DMS 273 treated with DMSO at 0.1 percent for 48 hours (cell line): ENCODE measurements at places on chromosomes 7 and 10.

- no peak for DNase-seq
Measured at GRCh38 chr10:80148166-80148805, 15.8 kb downstream of the PLAC9 start.

DNA sequence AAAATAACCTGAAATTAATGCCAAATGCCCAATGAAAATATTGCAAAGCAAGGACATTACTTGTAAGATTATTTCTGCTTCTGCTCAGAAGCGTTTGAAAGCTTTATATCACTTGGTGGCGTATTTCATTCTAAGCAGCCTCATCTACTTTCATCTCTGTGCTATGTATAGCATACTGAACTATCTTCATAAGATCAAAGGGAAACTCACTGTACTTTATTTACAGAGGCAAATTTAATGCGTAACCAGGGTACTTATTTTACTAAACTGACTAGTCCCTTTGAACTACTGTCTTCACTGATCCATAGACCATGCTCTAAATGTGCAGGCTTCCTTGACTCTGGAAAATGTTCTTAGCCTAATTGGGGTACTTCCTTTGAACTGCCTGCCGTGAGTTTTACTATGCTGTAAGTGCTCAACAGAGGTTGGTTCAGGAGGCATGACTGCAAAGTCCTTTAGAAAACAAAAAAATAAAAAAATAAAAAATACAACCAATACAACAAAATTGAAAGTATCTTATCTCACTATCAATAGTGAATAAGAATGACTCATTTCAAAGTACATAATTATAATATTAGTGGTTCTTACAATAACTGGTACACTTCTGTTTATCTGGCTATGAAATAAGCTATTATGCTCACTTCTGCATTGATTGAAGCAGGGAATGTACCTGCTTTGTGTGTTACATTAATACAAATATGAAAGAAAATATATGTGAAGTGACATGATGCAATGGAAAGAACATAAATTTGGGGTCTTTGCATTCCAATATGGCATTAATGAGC, 41.0 kb upstream of the TSPAN12 start:
- no peak for DNase-seq

DNA sequence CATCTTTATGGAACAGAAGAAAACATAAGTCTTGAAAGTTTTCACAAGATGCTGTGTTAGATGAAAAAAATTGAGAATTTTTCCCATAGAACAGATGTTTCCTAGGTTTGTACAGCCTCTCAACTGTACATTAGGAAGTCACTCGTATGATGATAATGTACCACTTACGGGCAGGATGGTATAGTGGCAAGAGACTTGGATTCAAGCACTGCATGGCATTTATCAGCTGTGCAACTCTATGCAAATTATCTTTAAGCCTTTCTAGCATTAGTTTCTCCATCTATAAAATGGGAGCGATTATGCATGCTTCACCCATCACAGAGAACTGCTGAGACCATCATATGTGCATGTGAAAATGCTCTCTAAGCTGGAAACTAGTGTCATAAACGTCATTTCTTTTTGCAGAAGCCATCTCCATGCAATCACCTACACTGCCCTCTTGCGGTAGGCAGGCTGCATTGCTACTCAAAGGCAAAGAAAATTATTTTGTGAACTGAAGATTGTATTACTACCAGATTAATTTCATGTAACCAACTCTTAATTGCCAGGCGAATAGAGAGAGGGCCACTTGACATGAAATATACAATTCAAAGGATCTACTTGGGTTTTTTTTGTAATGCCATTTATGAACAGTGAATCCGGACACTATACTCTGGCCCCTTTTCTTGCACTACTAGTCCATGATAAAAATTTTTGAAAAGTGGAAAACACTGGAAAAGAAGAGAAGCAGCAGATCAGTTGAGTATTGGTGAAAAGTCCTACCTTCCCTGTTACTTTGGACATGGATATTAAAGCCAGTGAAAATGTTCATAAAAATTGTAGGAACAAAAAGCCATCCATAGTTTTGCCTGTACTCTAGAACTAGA, 102.3 kb downstream of the JAZF1 start:
- peak; percentile 14 for DNase-seq

DNA sequence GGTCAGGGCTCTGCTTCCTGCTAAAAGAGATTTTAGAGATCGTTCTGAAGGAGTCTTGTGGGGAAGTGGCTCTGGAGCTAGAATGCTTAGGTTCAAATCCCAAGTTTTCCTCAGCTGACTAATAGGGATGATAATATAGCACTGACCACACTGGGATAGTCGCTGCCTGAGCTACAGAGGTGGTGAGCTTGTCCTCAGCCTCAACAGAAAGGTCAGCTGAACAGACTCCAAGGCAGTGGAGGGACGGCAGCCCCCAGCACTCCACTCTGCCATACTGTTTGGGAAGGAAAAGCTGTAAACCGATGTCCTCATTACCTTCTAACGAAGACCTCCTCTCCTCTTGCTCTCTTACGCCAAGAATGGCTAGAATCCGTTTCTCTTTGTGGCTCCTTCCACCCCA, 36.2 kb downstream of the KAT6B start:
- no peak for DNase-seq

DNA sequence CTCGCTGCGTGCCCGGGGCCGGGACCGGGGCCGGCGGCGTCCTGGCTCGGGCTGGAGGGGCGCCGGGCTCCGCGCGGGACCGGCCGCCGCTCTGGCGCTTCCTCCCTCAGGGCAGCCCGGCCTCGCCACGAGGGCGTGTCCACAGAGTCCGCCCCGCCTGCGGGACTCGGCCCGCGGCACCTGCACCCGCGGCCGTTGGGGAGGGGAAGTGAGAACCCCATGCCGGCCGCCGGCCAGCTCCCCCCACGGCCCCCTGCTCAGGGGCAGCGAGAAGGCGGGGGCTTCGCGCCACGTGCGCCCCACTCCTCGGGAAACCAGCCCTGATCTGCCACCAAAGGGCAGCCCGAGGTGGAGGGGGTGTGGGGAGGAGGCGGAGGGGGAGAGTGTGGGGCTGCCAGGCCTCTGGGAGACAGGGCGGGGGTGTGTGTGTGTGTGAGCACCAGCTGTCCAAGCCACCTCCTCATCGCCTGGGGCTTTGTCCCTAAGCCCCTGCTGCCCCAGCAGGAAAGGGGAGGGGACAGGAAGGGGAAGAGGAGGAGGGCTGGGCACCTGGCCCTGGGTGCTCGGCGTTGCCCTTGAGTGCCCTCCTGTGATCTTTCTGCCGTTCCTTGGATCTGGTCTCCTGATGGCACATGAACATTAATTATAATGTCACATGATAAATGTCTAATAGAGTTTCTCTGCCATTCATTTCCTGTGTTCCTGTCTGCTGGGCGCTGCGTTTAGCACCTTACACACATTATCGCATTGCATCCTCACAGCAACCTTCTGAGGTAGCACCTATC, at the start of gene PIK3AP1:
TSS of gene PIK3AP1 (minus strand) at position 93 of the 785 bp plus-strand sequence. CDS start 120 bp downstream, outside the sequence.
- peak; percentile 39 for DNase-seq

DNA sequence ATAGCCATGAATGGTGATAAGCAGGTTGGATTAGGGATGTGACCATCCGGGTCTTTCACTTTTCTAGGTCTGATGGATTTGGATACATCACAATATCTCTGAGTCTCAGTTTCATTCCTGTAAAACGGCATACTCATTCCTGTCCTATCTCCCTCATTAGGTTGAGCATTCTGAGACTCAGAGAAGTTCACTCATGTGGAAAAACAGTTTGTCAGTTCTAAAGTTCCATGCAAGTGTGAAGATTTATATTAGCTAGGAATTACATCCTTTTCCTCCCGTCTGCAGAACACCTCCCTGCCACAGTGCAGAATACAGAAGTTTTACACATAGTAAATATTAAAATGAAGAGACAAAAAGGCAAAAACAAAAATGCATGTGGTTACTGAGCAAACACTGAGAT, 94.2 kb upstream of the SLC25A13 start:
- no peak for DNase-seq

DNA sequence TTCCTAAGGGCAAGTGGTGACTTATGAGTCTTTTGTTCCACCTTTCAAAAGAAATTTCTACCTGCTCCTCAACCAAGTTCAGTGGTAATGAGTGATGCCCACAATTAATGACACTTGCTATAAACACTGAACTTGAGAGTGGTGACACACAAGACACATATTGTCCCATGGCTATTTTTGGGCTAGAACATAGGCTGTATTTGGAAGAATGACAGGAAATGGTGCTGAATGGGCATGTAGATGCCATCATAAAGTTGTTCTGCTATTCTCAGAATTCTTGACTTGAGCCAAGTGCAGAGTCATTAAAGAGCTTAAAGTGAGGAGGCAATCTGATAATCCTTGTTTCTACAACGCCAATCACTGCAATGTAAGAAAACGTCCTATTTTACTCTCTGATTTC, 313.3 kb downstream of the AGMO start:
- DNase-seq: no peak

GRCh38 chr10:132455441-132455971, 58.5 kb downstream of the PWWP2B start:
- DNase-seq: no peak

DNA sequence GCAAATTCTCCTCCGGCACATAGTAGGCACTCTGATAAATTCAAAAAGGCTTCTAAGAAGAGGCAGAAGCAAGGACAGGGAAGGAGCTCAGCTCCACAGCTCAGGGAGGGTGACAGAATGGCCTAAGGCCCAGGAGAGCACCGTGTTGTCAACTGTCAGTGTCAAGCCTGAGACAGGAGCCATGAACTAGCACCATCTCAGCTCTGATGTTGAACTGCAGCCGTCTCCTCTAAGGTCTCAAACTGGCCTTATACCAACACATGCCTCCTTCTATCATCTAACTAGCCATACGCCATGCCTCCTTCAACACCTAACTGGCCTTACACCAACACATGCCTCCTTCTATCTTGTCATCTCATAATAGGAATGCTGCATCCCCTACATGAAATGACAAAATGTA, 73.0 kb downstream of the IGF2BP3 start:
- DNase-seq: no peak

GRCh38 chr7:116593359-116594075, 68.7 kb downstream of the CAV1 start:
- DNase-seq: no peak

- peak; percentile 87 for DNase-seq
Measured at GRCh38 chr10:12638103-12638502, 288.8 kb downstream of the CAMK1D start.

DNA sequence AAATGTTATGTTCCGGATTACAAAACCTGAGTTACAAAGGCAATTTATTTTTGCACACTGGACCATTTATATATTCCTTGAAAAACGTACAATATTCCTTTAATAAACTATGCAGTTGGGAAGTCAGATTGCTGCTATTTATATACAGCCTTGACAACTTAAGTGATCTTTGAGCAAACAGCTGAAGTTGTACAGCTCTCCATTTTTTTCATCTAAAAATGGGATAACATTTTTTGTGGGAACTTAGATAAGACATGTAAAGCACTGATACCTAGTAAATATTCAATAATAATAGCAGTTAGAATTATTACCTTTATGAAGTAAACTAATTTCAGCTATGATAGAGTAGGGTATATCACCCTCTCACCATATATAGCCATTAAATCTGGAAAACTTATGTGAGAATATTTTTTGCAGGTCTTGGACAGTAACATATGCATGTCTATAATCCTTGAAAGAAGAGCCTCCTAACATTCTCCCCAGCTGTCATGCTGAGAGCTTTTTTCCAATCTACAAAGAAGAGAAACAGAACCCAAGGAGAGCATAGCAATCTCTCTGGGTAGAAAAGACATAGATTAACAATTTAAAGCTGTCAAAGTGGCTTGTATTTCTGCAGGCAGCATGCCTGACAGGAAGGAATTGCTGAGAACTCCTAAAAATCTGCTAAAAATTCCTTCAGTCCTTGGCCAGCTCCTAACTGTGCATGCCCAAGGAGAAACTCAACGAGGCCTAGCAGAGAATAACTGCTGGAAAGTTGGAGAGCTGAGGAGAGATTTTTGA, 326.0 kb downstream of the CRPPA start:
- DNase-seq: no peak

DNA sequence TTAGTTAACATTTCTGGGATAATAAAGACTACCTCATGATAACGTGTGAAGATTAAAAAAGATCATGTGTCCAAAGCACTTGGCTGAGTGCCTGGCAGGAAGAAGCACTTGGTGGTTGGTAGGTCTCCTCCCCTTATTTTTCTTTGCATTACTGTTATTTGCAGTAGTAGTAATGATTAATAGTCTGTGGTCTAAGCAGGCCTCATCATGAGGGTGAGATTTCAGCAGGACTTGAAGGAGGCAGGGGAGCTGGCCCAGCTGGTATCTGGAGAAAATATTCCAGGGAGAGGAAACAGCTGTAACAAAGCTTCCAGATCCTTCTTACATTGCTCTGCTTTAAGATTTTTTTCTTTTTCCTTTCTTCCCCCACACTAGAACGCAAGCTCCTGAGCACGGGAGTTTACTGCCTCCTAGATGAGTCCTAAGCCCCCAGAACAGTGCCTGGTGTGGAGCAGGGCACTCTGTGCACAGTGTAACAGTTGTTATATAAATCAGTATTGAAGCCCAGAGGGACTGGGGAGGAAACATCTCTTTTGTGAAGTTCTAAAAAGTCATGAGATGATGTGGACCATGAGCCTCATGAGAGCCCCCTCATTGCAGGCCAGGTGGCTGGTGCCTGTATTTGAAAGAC, 31.1 kb upstream of the RHEB start:
- DNase-seq: no peak

DNA sequence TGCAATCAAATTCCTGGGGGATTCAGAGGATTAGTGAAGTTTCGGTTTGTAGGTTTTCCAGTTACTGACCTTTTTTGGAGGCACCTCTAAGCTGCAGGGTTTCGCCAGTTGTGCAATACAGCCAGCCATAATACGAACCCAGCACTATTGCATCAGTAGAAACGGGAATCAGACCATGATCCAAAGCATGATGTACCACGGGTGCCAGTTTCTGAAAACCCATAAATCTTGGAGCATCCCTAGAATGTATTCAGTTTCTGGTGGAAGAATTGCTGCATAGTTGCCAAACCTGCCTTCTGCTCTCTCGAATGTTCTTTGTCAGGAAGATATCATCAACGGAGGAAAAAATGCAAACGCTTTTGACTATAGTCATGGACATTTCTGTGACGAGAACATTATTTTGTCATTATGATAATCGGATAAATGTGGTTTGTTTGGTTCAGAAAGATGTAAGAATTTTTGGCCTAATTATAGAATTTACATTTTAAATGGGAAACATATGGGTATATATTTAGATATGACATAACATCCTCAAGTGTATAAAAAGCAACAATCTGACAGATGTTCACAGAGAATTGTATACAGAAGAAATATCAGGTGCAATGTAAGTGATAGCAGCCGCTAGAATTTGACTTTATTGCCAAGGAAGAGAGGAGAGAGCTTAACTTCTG, 186.2 kb upstream of the PRKCQ start:
- DNase-seq: no peak

DNA sequence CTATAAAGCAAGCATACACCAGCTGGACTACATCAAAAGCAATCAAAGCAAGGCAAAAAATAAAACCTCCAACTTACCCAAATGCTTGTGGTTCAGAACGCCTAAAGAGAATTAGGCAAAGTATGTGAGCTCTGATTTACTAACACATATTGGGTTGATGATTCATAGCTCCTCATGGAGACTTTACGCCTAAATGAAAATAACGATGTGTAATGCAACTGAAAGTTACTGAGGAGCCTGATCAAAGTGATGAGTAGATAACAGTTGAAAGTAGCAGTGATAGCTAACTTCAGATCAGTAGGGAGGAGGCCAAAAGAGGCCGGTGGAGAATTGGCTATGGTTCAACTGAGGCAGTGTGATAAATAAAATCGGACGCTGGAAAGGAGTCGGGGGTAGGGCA, 85.0 kb downstream of the MPP7 start:
- no peak for DNase-seq
